ENCODE measurements at places on chromosomes 1 and 21.

GRCh38 chr1:234533034-234533891 lies 54.3 kb upstream of the TARBP1 start:
- DNase-seq = no peak

DNA sequence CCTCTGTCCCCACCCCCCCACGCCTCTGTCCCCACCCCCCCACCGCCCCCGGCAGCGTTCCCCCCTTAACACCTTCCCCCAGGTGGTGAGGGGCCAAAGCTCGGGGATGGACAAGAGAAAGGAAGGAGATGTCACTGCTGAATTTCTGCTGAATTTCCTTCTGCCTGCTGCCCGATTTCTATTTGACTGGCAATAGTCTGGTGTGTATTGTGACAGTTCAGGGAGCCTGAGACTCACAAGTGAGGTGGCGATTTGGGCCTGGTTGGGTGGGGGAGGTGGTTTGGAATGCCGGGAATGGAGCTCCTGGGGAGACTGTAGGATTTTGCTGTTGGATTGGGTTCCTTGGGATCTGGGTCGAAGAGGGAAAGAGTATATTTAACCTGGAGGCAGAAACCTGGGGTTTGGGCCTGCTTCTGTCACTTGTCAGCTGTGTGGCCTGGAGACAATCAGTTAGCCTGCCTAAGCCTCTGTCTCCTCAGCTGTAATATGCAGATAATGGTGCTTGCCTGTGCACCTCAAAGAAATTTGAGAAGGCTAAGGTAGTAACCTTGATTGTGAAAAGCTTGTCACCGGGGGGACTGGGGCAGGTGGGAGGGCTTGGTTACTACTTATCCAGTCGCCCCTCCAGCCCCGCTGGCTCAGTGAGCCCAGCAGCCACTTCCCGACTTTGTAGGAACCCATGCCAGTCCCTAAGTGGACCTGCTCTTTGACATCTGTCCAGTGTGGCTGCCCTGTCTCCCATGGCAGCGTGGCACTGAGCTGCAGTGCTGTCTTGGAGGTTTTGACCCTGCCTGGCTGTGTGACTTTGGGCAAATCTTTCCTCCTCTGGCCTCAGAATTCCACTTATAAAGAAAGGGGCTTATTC lies 7.7 kb upstream of the LMNA start:
- DNase-seq = no peak

DNA sequence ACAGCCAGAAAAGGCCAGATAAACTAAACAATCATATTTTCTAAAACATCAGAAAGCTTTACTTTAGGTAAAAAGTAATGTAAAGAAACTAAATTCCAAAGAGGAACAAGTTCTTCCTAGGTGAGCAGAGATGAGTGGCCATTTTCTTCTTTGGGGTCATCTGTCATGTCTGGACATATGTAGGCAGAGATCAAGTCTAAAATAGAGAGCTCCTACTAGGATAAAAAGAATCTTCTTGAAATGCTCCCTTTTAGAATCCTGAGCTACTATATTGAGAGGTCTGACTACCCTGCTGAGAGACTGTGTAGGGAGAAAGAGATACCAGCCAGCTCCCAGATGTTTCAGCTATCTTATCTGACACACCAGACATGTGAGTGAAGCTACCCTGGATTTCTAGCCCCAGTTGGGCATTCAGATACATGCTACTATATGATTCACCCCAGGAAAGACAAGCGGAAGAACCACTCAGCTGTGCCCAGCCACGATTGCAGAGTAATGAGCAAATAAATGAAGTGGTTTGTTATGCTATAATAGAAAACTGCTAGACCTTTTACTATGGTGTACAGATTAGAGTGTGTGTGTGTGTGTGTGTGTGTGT lies 80.1 kb downstream of the TTLL7 start:
- DNase-seq = no peak

DNA sequence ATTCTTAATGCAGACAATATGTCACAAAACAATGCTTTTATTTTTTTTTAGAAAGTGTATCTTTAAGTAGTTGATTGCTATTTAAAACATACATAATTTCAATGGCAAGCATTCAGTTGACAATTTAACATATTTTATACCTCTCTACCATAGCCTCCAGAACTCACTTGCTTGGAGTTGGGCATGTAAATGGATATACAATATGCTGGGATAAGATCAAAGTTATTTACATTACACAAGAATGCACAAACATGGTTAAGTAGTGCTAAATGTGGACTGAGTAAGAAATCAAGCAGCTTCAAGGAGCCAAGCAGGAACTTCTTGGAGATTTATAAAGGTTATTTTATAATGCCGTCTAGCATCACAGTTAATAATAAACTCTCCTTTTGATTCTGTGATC lies 17.0 kb downstream of the CLCA4 start:
- DNase-seq = no peak

- no peak for DNase-seq
Measured at GRCh38 chr1:167369933-167370332, 148.4 kb downstream of the CD247 start.

DNA sequence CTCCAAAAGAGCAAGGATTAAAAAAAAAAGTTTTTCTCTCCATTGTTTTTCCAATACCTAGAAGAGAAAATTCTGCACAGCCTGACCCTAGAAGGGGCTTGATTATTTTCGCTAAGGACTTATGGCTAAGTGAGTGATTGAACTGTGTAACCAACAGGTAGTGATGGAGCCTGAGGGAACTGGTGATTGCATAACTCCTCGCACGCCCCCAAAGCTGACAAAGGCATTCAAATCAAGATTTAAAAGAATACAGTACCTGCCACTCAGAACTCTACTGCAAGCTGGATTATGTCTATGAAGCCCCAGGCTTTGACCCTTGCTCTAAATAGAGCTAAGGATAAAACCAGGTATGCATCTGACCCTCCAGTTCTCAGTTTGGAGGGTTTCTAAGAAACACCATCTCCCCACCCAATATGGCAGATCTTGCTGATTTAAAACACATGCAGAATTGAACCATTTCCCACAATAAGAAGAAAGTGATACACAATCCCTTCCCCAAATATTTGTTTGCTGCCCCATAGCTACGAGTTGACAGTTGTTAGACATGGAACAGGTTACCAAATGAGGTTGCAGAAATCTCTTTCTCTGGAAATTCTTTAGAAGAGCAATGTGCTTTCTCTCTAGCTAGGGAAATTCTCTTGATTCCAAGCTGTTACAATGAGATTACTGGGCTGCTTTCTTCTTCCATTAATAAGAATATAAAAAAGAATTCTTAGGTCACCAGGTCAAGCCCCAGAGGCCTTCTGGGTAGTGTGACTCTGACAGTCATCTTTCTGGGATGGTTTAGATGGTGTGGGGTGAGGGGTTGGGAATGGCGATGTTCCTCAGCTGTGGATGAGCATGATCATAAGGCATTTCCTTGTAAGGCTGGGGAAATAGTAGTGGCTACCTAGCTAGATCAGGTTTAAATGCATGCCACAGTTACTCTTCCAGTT lies 35.1 kb downstream of the FGGY start:
- DNase-seq = no peak

GRCh38 chr21:17539323-17539722 lies 26.5 kb downstream of the CXADR start:
- DNase-seq = no peak

Data from hematopoietic multipotent progenitor cell treated with erythropoietin and hydrocortisone succinate and interleukin-3 and kit ligand, for 15 days (in vitro differentiated cells).